Activated CD4-positive, CD25-positive, alpha-beta regulatory T cell (primary cell): ENCODE measurements at places on chromosomes 7 and 10.

GRCh38 chr10:99733366-99733765, 1.3 kb downstream of the CUTC start:
- no peak for DNase-seq

- DNase-seq = no peak
These were observed 184.7 kb downstream of the VTI1A start for GRCh38 chr10:112631501-112632400.

DNA sequence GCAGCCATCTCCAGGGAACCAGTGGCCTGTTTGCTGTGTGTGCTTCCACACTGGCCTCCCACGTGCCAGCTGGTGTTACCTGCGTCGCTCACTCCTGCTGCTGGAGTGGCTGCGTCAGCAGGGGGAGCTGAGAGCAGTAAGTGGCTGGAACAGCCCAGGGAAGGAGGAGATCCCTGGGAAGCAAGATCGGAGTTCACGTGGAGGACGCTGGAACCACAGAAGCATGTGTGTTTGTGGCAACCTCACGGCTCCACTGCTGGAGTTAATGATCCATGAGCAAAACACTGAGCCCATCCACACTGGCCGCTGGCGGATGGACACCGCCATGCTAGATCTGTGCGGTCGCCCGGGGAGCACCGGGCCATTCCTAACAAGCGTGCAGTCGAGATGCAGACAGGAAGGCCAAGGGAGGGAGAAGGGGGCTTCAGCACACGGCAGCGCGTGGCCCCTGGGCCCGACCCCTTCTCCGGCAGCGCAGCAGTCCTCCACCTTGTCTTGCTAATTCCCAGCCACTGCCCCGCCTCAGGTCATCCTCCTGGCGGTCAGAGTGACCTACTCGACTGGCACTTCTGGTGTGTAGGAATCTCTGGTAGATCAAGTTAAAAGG, 68.5 kb upstream of the EEPD1 start:
- no peak for DNase-seq

GRCh38 chr7:151117565-151117964, 31.3 kb downstream of the AGAP3 start:
- no peak for DNase-seq

GRCh38 chr10:77611221-77611620, 26.4 kb downstream of the KCNMA1 start:
- DNase-seq = no peak
